ENCODE measurements at places on chromosomes 16 and 17. TPM values are rescaled to one million over a fixed set of nuclear protein-coding genes. Genes with fewer than 3 reads are reported as not detected.

DNA sequence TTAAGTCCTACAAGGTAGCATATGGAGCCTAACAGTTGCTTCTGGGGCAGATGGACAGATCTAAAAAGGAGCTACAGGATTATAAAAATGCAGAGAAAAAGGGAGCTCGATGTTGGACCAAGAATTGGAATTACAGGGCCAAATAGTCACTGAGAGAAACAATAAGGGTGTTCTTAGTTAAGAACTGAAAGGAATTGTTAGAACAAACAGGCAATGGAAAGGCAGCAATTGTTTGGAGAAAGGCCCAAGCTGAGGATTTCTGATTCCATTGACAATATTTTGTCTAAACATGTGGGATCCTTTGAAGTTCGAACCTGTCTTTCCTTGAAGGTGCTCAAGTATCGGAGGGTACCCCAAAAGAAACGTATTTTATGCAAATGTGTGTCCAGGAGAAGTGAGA is 513.6 kb upstream of the CDH8 start:
- no peaks in the 10 kb centered on the region for H3K36me3 ChIP-seq
- H3K4me1 ChIP-seq: no peaks in the 10 kb centered on the region
- no peak overlapping the region for H3K27ac ChIP-seq
- H3K4me3 ChIP-seq: no peak overlapping the region

DNA sequence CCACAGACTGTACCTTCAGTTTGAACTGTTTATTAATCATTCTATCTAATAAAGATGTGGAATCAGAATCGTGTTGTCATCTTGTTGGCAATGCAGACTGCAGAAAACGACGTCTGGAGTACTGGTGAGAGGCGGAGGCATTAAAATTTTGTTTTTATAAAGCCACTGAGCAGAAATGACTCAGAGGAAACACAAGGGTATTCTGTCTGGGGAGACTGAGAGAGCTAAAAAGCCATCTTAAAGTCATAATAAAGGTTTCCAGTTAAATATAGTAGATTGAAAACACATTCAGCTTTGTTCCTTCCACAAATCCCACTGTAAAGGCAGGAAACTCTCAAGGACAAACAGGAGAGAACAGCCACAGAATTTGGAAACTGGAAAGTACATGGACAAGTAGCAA is 74.2 kb downstream of the CPPED1 start:
- H3K4me3 ChIP-seq: no peak overlapping the region
- no peaks in the 10 kb centered on the region for H3K36me3 ChIP-seq
- no peaks in the 10 kb centered on the region for H3K27me3 ChIP-seq
- no peak for DNase-seq

The SNAI3 gene
- 1.1 TPM for total RNA-seq

- no peaks in the 10 kb centered on the region for H3K27me3 ChIP-seq
- H3K4me1 ChIP-seq: peaks cover 16% of the 10 kb centered on the region
- H3K27ac ChIP-seq: no peak overlapping the region
These were observed 352.9 kb downstream of the SNX29 start for GRCh38 chr16:12329246-12329995.

- no peaks in the 10 kb centered on the region for H3K27me3 ChIP-seq
- no peak overlapping the region for H3K27ac ChIP-seq
- no peaks in the 10 kb centered on the region for H3K36me3 ChIP-seq
- DNase-seq: no peak
These were observed 485.4 kb downstream of the KCNJ2 start for GRCh38 chr17:70654706-70655105.

DNA sequence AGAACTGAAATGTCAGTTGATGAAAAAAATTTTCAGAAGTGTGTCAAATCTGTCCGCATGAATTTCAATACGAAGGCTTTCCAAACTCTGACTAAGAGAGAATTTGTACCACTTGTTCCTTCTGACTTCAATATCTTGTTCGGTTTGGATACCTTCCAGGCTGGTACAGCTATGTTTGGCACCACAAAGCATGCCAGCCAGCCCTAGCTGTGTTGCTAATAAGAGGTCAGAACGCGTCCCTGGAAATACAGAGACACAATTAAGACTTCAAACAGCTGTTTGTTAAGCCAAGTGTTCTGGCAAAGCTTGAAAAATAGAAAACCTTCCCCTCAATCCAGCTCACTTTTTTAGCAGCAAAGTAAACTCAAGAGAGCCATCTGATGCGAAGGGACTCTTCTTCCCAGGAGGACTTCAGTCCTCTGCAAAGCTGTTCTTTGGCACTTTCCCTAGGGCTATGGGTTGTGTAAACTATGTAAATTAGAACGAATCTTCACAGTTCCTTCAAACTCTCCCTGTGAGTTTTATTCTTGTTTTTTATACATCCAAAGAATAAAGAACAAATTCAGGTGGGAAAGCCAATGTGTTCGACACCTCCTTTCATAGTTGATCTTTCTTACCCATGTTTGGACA is 35.1 kb downstream of the GRB2 start:
- H3K27ac ChIP-seq: no peak overlapping the region
- H3K4me3 ChIP-seq: no peak overlapping the region
- peaks cover 64% of the 10 kb centered on the region for H3K4me1 ChIP-seq
- H3K36me3 ChIP-seq: no peaks in the 10 kb centered on the region
- no peaks in the 10 kb centered on the region for H3K27me3 ChIP-seq
- peak; percentile 50 for DNase-seq

GRCh38 chr17:28327709-28328108 is 7.6 kb downstream of the IFT20 start:
- DNase-seq: no peak
- H3K27me3 ChIP-seq: no peaks in the 10 kb centered on the region
- no peak overlapping the region for H3K4me3 ChIP-seq
- H3K27ac ChIP-seq: no peak overlapping the region
- no peaks in the 10 kb centered on the region for H3K4me1 ChIP-seq
- peaks cover 55% of the 10 kb centered on the region for H3K36me3 ChIP-seq

The RAC3 gene
- total RNA-seq: 0.76 TPM

GRCh38 chr16:12429756-12430155 is 373.9 kb downstream of the CPPED1 start:
- no peak overlapping the region for H3K4me3 ChIP-seq
- no peaks in the 10 kb centered on the region for H3K27me3 ChIP-seq
- no peak for DNase-seq
- no peaks in the 10 kb centered on the region for H3K4me1 ChIP-seq

GRCh38 chr17:69066482-69066881 is 5.8 kb upstream of the ABCA9 start:
- no peaks in the 10 kb centered on the region for H3K36me3 ChIP-seq
- no peak overlapping the region for H3K4me3 ChIP-seq
- no peaks in the 10 kb centered on the region for H3K27me3 ChIP-seq
- peaks cover 2% of the 10 kb centered on the region for H3K4me1 ChIP-seq
- no peak overlapping the region for H3K27ac ChIP-seq

The PRR15L gene
- not detected for total RNA-seq

The TBC1D3E gene
- total RNA-seq: not detected

The VMO1 gene
- 1.1 TPM for total RNA-seq

GRCh38 chr17:80702315-80703141 is 157.9 kb downstream of the RPTOR start:
- no peaks in the 10 kb centered on the region for H3K36me3 ChIP-seq
- H3K4me1 ChIP-seq: peaks cover 13% of the 10 kb centered on the region
- no peaks in the 10 kb centered on the region for H3K27me3 ChIP-seq
- no peak for DNase-seq
- H3K27ac ChIP-seq: no peak overlapping the region
